ENCODE measurements at places on chromosomes 4 and X.

DNA sequence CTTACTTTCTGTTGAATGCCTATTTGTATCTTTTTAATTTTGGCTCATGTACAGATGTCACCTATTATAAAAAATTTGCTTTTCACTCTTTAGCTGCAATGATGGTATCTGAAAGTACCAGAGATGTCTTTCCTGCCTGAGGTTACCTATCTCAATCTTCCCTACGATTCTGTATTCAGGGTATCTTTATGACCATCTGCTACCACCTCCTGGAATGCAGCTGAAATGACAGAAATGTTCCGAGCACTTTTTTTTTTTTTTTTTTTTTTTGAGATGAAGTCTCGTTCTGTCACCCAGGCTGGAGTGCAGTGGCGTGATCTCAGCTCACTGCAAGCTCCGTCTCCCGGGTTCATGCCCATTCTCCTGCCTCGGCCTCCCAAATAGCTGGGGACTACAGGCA is 136.4 kb downstream of the REPS2 start:
- no peak for DNase-seq

DNA sequence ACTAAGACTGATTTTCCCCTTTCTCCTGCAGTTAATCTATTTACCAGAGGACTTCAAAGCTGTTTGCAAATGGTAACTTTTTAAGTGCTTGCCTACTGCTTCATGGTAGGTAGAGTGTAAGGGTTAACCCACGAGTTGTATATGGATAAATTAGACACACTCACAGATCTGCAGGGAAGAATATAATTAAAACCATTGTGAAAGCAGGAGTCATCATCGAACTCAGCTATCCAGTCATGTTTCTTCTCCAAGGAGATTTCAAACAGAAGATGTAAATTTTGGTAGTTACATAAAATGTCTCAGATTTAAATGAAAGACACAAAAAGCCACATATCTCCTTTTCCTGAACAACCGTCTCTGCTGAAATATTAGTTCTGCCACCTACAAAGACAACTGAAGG is 549 bp upstream of the XG start:
- DNase-seq: no peak

GRCh38 chr4:56307423-56307822 is 79.9 kb downstream of the AASDH start:
- no peak for DNase-seq

- DNase-seq: no peak
Observed at GRCh38 chr4:73103799-73104503, 34.4 kb upstream of the COX18 start.

- no peak for DNase-seq
Observed at GRCh38 chr4:10001757-10002156, 19.5 kb downstream of the SLC2A9 start.

DNA sequence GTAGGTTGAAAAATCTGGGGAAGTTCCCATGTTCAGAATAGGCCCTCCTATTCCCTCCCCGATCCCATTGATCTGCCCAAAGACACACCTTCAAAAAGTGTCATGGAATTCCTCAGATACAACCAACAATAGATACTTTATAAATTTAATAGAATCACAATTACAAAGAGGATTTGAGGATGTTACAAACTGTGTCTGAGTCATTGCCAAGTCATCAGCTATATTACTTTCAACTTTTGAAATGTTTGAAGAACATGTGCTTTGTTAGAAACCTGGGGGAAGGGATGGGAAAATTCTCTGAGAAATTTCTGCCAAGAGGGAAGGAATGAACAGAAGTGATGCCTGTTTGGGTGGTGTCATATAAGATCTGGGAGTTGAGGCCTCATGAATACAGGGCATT is 46.7 kb downstream of the KCNIP4 start:
- no peak for DNase-seq

DNA sequence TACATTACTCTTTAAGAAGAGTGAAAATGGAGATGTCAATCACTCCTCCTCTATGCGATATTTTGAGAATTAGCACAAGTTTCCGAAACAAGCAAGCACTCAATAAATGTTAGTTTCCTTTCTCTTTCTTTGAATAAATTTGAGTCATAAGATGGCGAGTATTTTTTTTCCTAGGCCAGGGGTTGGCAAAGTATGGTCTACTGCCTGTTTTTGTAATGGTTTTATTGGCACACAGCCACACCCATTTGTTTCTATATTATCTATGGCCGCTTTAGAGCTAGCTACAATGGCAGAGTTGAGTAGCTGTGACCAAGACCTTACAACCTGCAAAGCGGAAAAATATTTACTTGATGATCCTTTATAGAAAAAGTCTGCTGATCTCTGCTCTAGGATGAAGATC is 139.5 kb downstream of the MID1 start:
- DNase-seq: no peak

- DNase-seq: no peak
Observed at GRCh38 chr4:168815379-168816345, 194.4 kb downstream of the CBR4 start.

DNA sequence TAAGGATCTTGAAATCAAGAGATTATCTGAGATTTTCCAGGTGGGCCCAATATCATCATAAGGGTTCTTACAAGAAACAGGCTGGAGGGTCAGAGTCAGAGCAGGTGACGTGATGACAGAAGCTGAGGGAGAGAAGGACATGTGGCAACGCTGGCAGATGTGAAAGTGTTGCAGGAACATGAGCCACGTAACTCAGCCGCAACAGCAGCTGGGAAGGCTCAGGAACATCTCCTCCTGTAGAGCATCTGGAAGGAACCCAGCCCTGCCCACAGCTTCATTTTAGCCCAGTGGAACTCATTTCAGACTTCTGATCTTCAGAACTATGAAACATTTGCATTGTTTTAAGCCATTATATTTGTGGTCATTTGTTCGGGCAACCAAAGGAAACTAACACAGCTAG is 156.3 kb upstream of the VEGFC start:
- no peak for DNase-seq

DNA sequence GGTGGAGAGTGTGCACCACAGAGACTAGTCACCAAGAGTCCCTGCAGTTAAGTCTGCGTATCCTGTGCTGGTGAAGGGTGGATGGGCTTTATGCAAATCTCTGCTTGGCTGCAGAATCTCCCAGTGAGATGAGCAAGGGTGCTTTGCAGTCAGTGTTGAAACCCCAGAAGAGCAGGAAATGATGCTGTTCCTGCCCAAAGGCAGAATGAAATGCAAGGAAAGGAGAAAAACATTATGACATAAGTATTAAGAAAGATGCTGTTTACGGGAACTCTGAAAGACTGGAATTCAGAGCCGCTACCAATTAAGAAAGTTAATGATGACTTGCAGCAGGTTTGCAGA is 25.4 kb upstream of the ACSL1 start:
- DNase-seq: no peak

GRCh38 chrX:71315917-71316316 is 14.4 kb downstream of the ITGB1BP2 start:
- no peak for DNase-seq

DNA sequence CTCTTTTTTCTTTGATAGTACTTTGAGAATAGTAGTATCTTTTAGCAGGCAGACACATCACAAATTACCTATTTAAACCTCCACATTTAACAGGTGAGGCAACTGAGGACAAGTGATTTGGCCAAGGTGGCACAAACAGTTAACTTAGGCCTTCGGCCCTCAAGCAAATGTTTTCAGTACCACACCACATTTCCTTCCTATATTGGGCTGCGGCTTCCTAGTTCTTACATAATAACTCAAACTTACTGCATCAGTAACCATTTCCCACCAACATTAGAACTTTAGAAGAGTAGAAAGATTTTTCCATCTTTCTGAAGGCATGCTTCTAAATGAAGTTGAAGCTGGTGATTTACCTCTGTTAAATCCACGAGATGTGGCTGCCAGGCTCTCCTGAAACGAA is 63.2 kb upstream of the SLC4A4 start:
- no peak for DNase-seq

- no peak for DNase-seq
Observed at GRCh38 chr4:74754218-74754617, 40.1 kb downstream of the BTC start.

- DNase-seq: no peak
Observed at GRCh38 chr4:149296503-149296902, 519.1 kb downstream of the IQCM start.

DNA sequence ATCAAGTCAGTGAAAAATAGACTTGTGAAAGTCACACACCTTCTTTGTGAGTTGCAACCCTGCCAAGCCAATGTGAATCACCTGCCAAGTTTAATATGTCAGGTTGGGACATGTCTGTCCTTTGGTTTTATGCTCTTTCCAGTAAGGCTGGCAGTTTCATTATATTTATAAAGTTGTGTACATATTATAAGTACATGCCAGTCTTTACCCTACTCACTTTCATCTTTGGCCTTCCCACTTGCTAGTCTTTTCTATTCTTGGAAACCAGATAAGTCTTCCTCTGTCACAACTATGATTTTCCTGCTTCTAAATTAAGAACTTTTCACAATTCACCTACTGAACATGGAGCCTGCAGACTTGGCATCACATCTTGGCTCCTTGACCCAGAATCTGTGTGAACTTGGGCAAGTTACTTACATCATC is 680.7 kb upstream of the BOD1L1 start:
- DNase-seq: peak; percentile 45

- no peak for DNase-seq
Observed at GRCh38 chr4:52848254-52848653, 13.9 kb upstream of the RASL11B start.

DNA sequence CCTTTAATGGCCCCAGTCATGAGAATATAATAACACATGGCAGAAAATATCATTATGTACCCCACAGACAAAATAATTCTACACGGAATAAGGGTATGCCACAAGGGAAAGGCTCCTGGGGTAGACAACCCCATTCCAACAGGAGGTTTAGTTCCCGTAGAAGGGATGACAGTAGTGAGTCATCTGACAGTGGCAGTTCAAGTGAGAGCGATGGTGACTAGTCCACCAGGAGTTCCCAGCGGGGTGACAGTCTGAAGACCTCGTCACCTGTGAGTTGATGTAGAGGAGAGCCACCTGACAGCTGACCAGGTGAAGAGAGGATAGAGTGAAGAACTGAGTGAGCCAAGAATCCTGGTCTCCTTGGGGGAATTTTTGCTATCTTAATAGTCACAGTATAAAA is 13.5 kb downstream of the MEPE start:
- no peak for DNase-seq

GRCh38 chr4:105990933-105991332 is 95.7 kb downstream of the NPNT start:
- DNase-seq: peak; percentile 91

DNA sequence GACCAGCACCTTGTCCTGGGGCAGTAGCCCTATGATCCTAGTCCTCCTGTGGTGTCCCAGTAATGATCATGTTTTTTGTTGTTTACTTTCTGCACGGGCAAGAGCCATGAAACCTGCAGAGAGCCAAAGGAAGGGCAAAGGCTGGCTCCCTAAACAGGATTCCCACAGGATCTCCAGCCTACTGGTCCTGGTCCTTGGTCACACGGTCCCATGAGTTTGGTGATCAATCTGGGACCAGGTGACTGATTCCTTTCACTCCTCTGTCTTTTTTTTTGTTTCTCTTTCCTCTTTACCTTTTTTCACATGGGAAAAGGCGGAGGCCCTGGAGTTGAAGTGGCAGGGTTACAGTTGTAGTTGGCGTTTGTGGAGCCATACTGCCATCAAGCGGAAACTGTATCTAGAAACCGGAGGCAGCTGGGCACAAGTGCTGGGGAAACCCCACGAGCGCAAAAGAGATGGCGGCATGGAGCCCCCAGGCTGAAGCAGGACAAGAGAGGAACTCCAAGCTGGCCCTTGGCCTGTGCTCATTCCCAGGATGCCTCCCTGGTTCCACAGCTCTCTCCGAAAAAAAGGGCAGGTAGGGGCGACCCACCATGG is 34.6 kb downstream of the NBDY start:
- peak; percentile 83 for DNase-seq

- DNase-seq: no peak
Observed at GRCh38 chr4:125464146-125464545, 149.4 kb downstream of the FAT4 start.

- no peak for DNase-seq
Observed at GRCh38 chr4:38769441-38769840, 13.3 kb downstream of the TLR10 start.

GRCh38 chr4:120082251-120082650 is 15.6 kb upstream of the MAD2L1 start:
- no peak for DNase-seq

- no peak for DNase-seq
Observed at GRCh38 chr4:3766036-3766784, at the start of gene ADRA2C. Gene ADRA2C (plus strand): TSS chr4:3766385. CDS start chr4:3766607, 222 bp downstream.

DNA sequence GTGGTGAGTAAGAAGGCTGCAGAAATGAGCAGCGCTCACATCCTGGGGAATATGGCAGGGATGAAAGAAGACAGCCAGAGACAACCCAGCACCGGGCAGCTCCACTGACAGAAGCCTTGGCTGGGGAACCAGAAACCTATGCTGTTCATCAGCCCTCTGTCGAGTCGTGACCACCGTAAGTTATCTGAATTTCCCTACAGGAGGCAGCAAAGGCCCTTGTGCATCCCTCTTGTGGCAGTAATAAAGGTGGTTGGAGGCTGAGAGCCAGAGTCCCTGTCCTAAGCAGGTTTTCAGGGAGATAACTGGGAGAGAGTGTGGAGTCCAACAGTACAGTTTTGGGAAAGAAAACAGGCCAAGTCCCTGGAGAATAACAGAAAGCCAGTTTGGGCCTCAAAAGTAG is 194.0 kb upstream of the BOD1L1 start:
- DNase-seq: no peak

- no peak for DNase-seq
Observed at GRCh38 chrX:30864383-30864785, 24.7 kb downstream of the TAB3 start.

- DNase-seq: no peak
Observed at GRCh38 chr4:68176904-68177303, 47.2 kb upstream of the TMPRSS11F start.

DNA sequence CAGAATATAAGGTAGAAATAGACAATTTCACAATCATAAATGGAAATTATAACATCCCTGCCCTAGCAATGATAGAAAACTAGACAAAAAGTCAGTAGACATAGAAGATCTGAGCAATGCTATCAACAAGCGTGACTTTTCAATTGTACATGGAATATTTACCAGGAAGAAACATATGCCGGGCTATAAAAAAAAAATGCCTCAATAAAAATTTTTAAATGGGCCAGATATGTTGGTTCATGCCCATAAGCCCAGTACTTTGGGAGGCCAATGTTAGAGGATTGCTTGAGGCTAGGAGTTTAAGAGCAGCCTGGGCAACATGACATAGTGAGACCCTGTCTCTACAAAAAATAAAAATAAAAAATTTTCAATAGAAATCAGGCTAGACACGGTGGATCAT is 5.3 kb upstream of the MTNR1A start:
- no peak for DNase-seq

- DNase-seq: no peak
Observed at GRCh38 chr4:120158841-120159463, 92.3 kb upstream of the MAD2L1 start.

- no peak for DNase-seq
Observed at GRCh38 chr4:173573286-173573685, 43.3 kb upstream of the HAND2 start.

Data from breast epithelium (tissue), 4 donors.